ENCODE measurements at places on chromosomes 12 and 14.

DNA sequence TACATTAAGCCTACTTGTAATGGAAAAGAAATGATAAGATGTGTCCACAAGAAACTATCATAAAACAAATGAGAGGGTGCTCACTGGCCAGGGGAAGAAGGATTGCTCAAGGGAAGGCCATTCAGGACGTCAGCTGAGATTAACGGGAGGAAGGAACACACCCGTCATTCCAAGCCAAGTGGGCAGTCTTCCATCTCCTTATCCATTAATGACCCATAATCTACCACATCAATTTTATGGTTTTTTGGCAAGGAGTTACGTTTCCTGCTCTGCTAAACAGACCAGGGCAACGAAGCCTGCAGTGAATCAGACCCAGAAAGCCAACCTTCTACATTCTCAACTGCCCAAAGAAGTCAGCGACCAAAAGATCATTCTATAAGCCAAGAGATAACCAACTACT, 25.1 kb downstream of the PRKAB1 start:
- DNase-seq: no peak

DNA sequence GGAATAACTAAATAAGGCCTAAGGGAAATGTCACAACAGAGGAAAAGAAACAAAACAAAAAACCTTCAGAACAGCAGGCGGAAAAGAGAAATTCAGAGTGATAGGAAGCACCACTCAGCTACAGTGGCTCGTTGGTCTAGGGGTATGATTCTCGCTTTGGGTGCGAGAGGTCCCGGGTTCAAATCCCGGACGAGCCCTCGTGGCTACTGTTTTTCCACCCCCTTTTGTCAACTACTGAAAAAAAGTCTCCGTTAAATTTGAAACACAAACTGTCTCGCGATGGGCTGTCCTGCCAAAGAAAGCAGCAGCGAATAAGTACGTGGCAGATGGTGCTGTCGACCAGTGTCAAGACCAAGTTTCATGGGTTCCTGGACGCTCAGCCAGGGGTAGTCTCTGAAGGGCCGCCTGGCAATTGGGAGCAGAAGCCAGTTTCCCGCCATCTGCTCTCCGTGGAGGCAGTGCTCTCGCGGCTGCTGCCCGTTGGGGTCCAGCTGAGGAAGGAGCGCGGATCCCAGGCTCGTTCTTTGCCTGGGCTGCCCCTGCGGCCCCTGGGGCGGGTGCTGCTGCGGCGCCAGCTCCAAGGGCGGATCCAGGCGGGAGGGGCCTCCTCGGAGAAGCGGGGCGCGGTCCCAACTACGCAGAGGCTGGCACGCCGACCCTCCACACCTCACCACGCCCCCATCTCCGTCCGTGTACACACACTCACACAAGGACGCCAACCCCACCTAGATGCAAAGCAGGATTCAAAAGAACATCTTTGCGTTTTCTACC, at the start of gene RNASE4:
Gene RNASE4 (plus strand): TSS at position 670 of the 771 bp plus-strand sequence. CDS start 14,812 bp downstream, outside the sequence.
- DNase-seq: peak; percentile 95

GRCh38 chr12:80681-81190, 14.2 kb downstream of the IQSEC3 start:
- DNase-seq: no peak

DNA sequence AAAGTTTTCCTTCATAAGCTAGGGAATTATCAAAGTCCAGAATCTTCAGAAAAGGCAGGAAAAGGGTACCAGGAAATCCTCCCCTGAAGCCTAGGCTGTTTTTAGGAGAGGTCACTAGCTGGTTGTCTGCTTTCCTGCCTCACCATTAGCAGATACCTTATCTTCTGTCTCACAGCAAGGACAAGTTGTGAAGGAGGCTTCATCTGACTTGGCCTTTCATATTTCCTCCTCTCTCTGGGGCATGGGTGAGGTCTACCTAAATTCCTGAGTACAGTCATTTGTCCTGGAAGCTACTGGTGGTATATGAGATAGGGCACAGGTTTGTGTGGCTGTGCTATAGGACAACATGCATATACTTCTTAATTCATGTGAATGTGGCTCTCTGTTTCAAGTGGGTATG, 2.3 kb downstream of the FOXJ2 start:
- no peak for DNase-seq

- DNase-seq: peak; percentile 92
Measured at GRCh38 chr12:112937741-112938719, at the start of gene OAS3. TSS of gene OAS3 (plus strand) at chr12:112938474. CDS start at chr12:112938531, 57 bp downstream.

- DNase-seq: no peak
Measured at GRCh38 chr14:104669697-104670096, 19.7 kb upstream of the INF2 start.

GRCh38 chr12:99281277-99281676, 366.3 kb upstream of the GARIN6 start:
- DNase-seq: no peak

Data from sigmoid colon (tissue), 7 donors.